ENCODE measurements at places on chromosomes 11 and 22.

- no peak for DNase-seq
Observed at GRCh38 chr22:46457502-46458488, 79.6 kb downstream of the CELSR1 start.

DNA sequence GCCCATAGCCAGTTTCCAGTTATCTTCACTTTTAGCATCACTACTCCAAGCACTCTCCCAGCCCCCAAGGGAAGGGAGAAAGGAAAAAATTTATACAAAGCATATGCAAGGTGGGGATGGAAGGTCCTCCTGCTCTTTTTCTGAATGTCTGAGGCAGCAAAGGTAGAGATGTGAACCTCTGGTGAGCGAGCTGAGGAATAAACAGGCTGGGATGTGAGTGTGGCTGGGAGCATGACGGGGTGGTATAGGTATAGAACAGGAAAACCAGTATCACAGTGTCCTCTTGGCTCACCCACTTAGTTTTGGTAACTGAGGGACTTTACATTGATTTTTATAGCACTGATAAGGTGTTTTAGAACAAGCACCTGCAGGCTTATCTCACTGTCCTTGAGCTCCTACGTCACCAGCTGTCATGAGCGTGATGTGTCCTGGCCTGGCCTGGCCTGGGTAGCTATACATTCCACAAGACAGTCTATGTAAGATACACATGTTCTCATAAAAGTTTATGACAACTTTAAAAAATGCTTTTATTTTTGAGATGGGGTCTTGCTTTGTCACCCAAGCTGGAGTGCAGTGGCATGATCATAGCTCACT, 10.3 kb upstream of the POLD3 start:
- DNase-seq, result no peak

GRCh38 chr22:47657224-47657623, 894.8 kb downstream of the TBC1D22A start:
- no peak for DNase-seq

- no peak for DNase-seq
Observed at GRCh38 chr11:83971063-83971462, 684.9 kb upstream of the CCDC90B start.

GRCh38 chr11:123671534-123671933, 17.1 kb upstream of the SCN3B start:
- no peak for DNase-seq

- DNase-seq, result no peak
Observed at GRCh38 chr22:48669986-48670716, 1157.5 kb downstream of the BRD1 start.

GRCh38 chr11:3022300-3022967, 30.3 kb upstream of the NAP1L4 start:
- no peak for DNase-seq
